ENCODE measurements at places on chromosomes 3 and 15.

DNA sequence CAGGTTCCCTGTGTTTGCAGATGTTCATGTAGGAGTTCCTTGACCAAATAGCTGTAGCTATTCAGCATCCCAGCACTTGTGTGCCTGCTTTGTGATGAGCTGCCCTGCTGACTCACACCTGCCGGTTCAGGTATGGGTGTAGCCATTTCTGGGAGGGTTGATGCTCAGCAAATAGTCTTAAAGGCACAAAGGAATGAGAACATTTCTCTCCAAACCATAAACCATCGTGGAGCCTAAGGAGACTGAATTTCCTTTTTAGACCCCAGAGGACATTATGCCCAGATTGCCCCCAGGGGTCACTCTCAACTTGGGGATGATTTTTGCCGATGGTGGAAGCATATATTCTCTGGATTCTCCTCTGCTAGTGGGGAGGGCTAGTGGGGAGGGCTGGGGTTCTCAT, 80.6 kb downstream of the ADAMTSL3 start:
- DNase-seq: no peak

- DNase-seq: no peak
Observed at GRCh38 chr15:97463696-97464095, 496.8 kb upstream of the ARRDC4 start.

- DNase-seq: no peak
Observed at GRCh38 chr3:43537225-43537624, 84.6 kb downstream of the ANO10 start.

DNA sequence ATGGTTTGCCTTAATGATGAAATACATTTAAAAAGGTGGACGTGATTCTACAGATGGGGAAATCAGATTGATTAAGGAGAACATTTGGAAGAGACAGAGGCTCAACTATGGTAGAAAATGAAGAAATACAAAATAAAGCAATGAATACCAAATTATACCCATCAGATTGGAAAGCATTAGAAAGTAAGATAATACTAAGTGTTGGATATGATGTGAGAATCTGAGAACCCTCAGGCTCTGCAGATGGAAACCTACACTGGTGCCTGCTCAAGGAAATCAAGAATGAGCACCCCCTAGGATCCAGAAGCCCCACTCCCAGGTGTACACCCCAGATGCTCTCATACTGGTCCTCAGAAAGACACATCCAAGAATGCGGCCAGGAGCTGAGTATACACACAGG, 4.6 kb downstream of the FAM174B start:
- no peak for DNase-seq

DNA sequence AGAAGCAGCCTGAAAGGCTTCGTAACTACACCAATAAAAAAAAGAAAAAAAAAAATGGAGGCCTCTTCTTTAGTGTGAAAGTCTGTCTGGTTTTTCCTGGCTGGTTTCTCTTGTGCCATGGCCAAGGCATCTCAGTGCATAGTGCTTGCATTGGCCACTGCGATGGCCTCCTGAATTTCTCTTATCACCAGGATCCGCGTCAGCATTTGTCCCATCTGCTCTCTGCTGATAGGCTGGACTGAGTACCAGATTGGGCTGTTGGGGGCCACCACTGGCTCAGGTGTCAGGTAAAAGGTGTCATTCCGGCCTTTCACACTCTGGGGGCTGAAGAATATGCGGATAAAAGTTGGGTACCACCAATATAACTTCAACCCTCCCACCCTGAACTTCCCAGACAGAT, 1.1 kb upstream of the IMPDH2 start:
- DNase-seq: no peak

DNA sequence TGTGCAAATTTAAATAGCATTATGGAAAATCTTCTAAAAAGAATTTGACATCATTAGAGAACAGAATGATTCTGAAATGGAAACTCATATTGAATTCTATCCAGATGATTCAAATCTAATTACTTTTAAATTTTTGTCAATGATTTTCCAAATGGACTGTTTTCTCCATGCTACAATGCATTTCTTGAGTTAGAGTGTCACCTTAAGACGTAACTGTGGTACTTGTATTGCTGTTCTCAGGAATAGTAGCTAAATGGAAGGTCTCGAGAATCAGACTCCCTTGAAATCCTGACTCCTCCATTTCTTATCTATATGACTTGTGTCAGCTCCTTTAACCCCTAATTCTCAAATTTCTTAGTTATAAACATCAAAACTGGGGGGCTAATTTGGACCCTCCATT, 102.3 kb downstream of the P2RY1 start:
- peak; percentile 20 for DNase-seq

- DNase-seq: no peak
Observed at GRCh38 chr3:102511168-102511567, 76.4 kb downstream of the ZPLD1 start.

DNA sequence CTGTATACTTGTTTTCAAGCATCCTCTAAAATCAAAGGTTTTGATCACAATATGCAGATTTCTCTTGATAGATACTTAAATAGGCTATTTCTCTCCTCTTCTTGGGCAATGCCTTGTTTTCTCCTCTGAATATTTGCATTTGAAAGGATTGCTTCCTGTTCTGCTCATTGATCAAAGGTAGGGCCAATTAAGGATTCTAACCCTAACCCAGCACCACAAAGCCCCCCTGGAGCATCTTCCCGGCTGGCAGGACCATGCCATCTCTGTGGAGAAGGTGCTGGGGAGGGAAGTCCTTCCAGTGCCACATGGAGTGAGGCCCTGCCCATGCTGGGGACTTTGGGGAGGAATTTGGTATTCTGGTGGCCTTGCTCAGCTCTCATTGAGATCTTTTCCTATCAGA, 11.3 kb upstream of the NIPA2 start:
- no peak for DNase-seq
